ENCODE measurements at places on chromosomes 3 and 15. TPM values are rescaled to one million over a fixed set of nuclear protein-coding genes. Genes with fewer than 3 reads are reported as not detected.

Gene SAXO2
- total RNA-seq, result 2.0 TPM

Gene ST8SIA2
- 4.1 TPM for total RNA-seq

Gene ANKUB1
- not detected for total RNA-seq

Gene KY
- not detected for total RNA-seq

Gene SPRED1
- 29.3 TPM for total RNA-seq

- DNase-seq, result no peak
These were observed 7.0 kb downstream of the ROPN1 start for GRCh38 chr3:123984957-123985356.

- no peak for DNase-seq
These were observed 2.3 kb downstream of the GORASP1 start for GRCh38 chr3:39104961-39105686.

DNA sequence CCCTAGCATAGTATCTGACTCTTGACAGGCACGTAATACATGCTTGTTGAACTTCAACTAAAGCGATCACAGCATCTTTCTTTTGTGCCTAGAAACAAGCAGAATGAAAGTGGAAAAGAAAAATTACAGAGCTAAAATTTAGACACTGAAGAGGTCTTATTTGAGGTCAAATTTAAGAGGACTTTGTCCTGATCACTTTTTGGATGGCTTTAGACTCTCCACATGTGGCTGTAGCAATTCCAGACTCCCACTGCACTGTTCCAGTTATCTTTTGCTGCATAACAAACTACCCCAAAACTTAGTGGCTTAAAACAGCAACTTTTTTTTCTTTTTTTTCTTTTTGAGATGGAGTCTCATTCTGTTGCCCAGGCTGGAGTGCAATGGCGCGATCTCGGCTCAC lies 23.5 kb downstream of the DPH3 start:
- no peak for DNase-seq

DNA sequence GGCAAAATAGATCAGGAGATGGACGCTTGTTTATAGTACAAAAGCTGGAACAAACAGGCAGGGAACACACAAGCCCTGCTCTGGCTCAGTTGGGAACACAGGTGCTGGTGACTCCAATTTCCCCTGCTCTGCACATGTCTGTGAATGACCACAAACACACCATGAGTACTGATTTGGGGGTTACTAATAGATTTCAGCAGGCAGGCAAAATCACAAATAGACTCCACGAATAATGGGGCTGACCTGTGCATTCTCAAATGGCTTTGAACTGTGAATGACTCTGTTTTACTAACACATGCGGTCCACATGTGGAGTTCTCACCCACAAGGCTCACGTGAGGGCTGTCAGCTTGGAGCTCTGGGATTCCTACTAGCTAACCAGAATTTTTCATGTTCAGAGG lies 3.9 kb downstream of the RTP3 start:
- no peak for DNase-seq

DNA sequence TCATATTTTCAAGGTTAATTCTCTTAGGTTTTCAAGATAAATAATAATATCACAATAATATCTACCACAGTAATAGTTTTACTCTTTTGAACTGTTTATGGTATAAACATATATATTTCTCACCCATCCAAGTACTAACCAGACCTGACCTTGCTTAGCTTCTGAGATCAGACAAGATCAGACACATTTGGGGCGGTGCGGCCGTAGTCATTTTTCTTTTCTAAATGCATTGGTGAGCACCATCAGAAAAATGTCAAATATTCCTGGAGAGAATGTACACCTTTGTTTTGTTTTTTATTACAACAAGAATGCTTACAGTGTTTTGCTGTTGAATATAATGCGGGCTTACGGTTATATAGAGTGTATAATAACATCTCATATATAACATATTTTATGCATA lies 267.8 kb downstream of the ADAMTS17 start:
- DNase-seq, result no peak

DNA sequence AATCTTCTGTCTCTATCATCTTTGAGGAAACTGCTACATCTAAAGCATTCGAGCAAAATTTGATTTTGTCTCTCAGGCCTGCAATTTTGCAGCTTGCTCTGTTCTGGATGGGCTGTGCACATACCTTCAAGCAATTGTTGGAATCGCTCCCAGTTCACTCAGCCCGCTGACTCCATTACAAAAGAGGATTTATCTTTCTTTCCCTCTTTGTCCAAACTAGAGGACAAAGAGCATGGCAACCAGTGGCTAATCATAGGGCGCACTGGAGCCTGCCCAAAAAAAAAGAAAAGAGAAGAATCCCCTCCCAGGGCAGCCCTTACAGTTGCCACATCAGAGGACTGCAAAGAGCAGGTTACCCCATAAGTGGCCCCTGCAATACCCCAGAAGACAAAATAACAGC lies 49.0 kb upstream of the DUT start:
- no peak for DNase-seq

DNA sequence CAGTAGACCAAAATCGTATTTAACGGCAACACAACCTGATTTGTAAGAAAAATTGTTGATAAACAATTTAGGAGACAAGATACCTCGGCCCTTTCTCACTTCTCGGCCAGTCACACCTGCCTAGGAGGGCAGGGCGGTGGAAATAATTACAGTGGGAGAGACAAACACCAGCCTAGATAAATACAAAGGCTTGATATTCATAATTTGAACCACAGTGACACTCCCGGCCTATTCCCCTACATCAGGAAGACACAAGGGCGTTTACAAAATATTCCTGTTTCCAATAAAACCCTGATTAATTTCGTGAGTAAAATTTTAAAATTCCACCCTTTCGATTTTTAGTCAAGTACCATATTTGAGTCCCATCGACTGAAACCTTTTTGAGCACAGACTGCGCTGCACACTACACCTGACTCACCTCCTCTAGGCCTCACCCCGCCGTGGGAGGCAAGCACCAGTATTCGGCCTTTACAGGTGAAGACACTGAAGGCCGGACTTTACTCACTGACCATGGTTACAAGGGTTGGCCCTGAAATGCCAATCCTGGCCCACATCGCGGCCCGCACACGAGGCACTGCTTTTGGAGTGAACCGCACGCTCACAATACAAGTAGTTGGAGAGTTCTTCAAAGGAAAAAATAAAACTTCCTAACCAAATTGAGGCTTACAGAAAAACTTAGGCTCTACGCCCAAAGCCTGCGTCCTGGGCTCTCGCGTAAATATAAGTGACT lies 794 bp downstream of the ARPP19 start:
- DNase-seq, result no peak

GRCh38 chr15:92452143-92452542 lies 58.5 kb downstream of the ST8SIA2 start:
- no peak for DNase-seq

GRCh38 chr15:92599394-92599970 lies 56.1 kb downstream of the FAM174B start:
- DNase-seq, result no peak

DNA sequence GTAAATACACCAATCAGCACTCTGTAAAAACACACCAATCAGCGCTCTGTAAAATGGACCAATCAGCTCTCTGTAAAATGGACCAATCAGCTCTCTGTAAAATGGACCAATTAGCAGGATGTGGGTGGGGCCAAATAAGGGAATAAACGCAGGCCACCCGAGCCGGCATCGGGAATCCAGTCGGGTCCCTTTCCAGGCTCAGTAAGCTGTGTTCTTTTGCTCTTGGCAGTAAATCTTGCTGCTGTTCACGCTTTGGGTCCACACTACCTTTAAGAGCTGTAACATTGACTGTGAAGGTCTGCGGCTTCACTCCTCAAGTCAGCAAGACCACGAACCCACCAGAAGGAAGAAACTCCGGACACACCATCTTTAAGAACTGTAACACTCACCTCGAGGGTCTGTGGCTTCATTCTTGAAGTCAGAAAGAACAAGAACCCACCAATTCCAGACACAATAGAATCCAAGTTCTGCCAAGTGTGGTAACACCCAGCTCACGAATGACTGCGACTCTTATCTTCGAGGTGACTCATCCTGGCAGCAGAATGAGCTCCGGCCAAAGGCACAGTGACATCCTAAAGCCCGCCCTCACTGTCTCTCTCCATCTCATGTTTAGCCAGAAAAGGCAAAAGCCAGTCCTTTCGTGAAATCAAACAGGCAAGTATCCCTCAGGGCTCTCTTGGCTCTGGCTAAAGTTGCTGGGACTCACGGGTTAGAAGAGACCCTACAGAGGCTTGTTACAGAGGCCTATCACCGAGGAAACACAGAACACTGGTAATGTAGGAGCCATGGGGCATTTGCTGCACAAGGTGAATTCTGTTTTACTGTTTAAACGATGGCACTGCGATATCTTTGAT lies 155.2 kb downstream of the FAM43A start:
- no peak for DNase-seq

DNA sequence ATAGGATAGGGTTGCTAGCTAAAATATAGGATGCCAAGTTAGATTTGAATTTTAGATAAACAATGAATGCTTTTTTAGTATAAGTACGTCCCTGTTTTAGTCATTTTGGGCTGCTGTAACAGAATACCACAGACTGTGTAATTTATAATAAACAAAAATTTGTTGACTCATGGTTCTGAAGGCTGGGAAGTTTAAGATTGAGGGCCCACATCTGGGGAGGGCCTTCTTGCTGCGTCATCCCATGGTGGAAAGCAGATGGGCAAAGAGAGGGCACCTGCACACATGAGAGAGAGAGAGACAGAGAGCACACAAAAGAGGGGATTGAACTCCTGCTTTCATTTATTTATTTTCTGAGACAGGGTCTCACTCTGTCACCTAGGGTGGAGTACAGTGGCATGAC lies 246.5 kb downstream of the EPHB1 start:
- DNase-seq, result no peak

DNA sequence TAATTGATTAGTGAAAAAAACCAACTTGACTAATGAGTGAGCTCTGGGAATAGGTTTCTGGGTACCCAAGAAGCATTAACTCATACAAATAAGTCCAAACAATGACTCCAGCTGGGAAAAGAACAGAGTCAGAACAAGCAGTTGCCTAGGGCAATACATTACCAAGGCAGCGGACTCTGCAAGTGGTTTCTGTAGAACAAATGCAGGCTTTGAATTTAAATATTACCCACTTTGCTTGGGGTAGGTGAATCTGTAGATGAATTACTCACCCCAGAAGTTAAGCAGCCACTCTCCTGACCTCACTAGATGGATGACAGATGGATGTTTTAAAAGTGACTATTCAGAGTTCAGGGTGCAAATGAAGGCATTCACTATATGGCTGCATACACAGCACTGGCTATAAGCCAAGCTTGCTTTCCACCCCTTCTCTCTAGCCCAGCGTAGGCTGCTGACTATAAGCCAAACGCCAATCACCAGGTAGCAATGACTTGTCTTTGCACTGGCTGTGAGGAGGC lies 73.1 kb upstream of the BHLHE40 start:
- no peak for DNase-seq

GRCh38 chr3:66449411-66449974 lies 51.3 kb downstream of the LRIG1 start:
- no peak for DNase-seq

- no peak for DNase-seq
These were observed 76.1 kb downstream of the LDHAL6B start for GRCh38 chr15:59282515-59283337.

DNA sequence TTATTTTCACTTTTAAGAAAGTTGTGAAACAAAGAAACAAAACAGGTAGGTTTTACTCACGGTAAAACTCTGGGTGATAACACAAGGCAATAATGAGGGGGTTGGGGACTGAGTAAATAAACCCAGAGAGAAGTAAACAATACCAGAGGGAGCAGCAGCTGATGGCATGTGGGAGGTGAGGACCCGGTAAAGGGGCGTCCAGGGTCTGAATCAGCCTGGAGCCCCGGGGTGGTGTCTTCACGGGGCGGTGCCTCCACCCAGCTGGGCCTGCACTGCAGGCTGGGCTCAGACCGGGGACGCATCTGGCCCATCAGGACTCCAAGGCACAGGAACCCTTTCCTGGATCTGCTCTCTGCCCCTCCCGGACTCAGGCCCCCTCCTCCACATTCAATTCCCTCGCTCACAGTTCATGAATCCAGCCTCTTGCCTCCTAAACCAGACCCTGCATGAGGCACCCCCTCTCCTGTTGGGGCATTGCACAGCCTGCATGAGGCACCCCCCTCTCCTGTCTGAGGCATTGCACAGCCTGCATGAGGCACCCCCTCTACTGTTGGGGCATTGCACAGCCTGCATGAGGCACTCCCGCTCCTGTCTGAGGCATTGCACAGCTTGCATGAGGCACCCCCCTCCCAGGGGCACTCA lies 73.9 kb upstream of the MFGE8 start:
- no peak for DNase-seq

DNA sequence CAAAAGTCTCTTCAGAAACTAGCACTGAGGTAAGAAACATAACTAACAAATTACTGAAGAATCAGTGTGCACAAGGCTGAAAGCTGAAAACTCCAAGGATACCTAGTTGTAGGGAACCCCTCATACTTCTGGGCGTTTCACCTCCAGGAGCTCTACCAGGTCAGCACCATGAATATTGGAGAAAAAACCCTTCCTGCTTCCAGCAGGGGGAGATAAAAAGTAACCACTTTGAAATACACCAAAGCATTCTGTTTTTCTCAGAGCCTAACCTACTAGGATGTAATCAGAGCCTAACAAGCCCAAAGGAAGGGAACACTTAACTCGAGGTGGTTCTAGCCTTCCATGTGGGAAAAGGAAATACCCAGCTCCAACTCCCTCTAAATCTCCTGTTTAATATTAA lies 175.8 kb upstream of the MME start:
- no peak for DNase-seq
